ENCODE measurements at places on chromosomes 5 and 9. TPM values are rescaled to one million over a fixed set of nuclear protein-coding genes. Genes with fewer than 3 reads are reported as not detected.

SCAMP1 gene
- total RNA-seq: 22.1 TPM

CAMK2A gene
- total RNA-seq: not detected

AGXT2 gene
- total RNA-seq: not detected

MCTP1 gene
- 2.9 TPM for total RNA-seq

IFNA13 gene
- total RNA-seq: not detected

GRCh38 chr9:120396931-120397330 is 183.0 kb downstream of the CDK5RAP2 start:
- no peaks in the 10 kb centered on the region for H3K4me1 ChIP-seq
- no peak for DNase-seq
- H3K36me3 ChIP-seq: peaks cover 86% of the 10 kb centered on the region
- H3K27ac ChIP-seq: no peak overlapping the region
- H3K4me3 ChIP-seq: no peak overlapping the region

GRCh38 chr9:94002316-94003140 is 47.4 kb upstream of the BARX1 start:
- H3K36me3 ChIP-seq: no peaks in the 10 kb centered on the region
- H3K27ac ChIP-seq: no peak overlapping the region
- no peaks in the 10 kb centered on the region for H3K4me1 ChIP-seq
- peaks cover 15% of the 10 kb centered on the region for H3K27me3 ChIP-seq
- no peak overlapping the region for H3K4me3 ChIP-seq
- DNase-seq: no peak

GRCh38 chr9:9862235-9862810 is 750.5 kb downstream of the PTPRD start:
- no peak overlapping the region for H3K27ac ChIP-seq
- H3K4me3 ChIP-seq: no peak overlapping the region
- H3K36me3 ChIP-seq: no peaks in the 10 kb centered on the region
- no peaks in the 10 kb centered on the region for H3K4me1 ChIP-seq
- DNase-seq: no peak

GRCh38 chr5:116002116-116002906 is 30.0 kb upstream of the ARL14EPL start:
- no peaks in the 10 kb centered on the region for H3K36me3 ChIP-seq
- H3K4me1 ChIP-seq: no peaks in the 10 kb centered on the region
- DNase-seq: no peak
- no peak overlapping the region for H3K27ac ChIP-seq
- H3K27me3 ChIP-seq: no peaks in the 10 kb centered on the region

GRCh38 chr5:58016358-58016757 is 443.5 kb downstream of the PLK2 start:
- H3K36me3 ChIP-seq: no peaks in the 10 kb centered on the region
- no peak for DNase-seq
- no peak overlapping the region for H3K27ac ChIP-seq
- H3K4me1 ChIP-seq: no peaks in the 10 kb centered on the region
- no peak overlapping the region for H3K4me3 ChIP-seq
- no peaks in the 10 kb centered on the region for H3K27me3 ChIP-seq
